ENCODE measurements at places on chromosomes 12 and 14.

GRCh38 chr14:104462651-104463630 is 116.6 kb upstream of the C14orf180 start:
- no peak for DNase-seq

DNA sequence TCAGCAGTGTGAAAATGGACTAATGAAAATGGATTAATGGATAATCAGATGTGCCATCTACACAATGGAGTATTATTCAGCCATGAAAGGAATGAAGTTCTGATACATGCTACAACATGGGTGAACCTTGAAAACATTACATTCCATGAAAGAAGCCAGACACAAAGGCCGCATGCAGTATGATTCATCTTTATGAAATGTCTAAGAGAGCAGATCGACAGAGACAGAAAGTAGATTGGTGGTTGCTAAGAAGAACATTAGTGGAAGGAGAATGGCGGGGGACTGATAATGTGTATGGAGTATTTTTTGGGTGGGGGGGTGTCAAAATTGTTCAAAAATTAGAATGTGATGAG is 47.3 kb downstream of the PRKAB1 start:
- DNase-seq, result no peak

- DNase-seq, result no peak
Observed at GRCh38 chr14:92108345-92109254, 2.2 kb upstream of the ATXN3 start.

DNA sequence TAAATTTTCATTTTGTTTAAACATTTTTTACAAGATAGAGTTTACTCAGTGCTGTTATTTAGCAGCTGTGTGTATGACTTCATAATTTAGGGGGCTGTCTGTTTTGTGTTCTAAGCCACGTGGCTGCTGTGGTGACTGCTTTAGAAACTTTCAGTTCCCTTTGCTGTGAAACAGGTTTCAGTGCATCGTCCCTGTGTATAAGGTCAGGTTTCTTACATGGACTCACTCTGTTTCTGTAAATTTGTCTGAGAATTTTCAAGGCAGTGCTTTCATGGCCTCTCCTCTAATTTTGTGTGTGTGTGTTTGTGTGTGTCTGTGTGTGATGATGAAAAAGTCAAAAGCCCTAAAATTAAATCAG is 32.4 kb downstream of the BICD1 start:
- DNase-seq, result no peak

GRCh38 chr14:99380991-99381687 is 99.5 kb downstream of the SETD3 start:
- DNase-seq, result no peak

GRCh38 chr12:59861635-59862034 is 265.8 kb downstream of the SLC16A7 start:
- no peak for DNase-seq

- DNase-seq, result no peak
Observed at GRCh38 chr12:76618031-76618430, 58.5 kb upstream of the OSBPL8 start.

DNA sequence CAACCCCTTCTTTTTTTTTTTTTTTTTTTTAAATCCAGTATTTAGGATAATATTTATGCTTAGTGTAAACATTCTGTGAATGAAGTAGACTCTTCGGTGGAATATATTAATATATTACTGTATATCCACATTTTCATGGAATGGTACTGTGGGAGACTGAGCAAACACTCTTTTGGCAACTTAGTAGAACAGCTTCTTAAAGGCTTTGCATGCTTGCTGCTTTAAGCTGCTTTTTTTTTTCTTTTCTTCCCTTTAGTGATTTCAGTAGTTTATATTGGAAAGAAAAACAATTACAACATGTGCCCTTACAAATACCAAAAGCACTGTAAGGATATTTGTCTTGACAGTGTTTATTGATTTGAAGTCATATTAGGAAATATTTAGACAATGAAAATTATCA is 78.9 kb downstream of the AEBP2 start:
- no peak for DNase-seq

DNA sequence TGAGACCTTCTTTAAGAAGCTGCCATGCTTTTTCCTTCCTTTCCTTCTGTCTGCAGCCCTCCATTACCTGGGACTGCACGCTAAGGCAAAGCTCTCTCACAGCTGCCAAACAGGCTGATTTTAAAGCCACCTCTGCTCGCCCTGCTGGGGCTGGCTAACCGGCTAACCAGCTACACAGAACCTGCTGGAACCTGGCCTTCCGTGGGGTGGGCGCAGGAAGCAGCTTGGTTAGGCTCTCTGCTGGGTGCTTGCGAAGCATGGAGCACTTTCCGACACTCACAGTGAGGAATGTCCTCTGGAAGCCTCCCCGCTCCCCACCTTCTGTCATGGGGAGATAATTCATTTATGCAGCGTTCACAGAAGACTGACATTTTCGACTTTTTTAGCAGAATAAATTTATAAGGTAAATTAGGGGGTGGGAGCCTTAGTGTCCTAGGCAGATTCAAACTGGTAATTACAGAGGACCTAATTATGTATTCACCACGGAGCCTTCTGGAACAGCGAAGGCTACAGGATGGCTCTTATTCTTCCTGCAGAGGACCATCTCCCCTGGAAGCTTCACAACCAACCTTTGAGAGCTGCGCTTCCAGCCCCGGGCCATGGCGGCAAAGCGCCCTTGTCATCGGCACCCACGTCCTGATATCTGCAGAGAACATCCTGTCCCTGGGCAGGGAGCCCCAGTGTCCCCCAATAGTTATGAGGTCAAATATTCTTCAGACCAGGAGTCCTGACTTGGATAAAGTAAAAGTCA is 12.4 kb upstream of the BCL11B start:
- DNase-seq, result no peak

DNA sequence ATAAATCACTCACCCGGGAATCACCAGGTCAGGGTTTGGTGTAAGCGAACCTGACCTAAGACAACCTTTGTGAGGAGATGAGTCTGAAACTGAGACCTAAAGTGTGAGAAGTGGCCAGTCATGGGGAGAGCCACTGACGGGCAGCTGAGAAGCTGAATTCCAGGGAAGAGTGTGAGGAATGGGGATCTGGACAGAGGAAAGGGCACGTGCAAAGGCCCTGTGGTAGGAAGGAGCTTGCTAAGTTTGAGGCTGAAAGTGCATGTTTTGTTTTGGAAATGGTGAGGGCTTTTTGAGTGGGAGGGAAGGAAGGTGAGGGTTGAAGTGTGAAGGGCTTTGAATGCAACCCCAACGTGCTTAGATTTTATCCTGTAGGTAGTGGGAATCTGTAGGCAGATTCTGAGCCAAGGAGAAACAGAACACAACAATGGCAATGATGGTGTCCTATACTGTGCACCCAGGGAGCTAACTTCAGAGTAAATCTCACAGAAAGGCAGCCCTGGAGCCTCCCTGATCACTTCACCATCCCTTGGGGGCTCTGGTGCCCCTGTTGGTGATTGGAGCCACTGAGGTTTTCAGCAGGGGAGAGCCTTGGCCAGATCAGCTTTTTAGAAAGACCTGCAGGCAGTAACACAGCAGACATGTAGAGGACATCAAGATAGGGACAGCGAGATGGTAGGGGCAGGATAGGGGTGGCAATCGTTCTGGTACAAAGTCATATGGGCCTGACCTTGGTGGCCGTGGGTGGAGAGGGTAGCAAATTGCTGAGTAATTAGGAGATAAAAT is 37.5 kb upstream of the CHGA start:
- no peak for DNase-seq

DNA sequence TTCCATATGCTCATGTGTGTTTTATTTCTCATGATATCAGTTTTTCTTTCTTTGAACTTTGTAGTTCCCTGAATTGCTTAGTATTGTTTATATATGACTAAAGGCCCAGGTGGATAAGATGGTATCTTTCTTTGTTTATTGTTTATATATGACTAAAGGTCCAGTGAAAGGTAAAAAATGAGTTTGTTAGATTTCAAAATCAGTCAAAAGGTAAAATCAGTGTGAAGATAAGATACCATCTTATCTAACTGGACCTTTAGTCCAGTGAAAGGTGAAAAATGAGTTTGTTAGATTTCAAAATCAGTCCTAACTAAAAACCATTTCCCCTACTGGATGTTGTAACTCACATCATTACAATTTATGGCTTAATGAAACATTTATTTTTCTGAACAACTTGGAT is 890.2 kb downstream of the DIO2 start:
- no peak for DNase-seq

- DNase-seq, result no peak
Observed at GRCh38 chr12:111664499-111664898, 21.3 kb downstream of the BRAP start.

DNA sequence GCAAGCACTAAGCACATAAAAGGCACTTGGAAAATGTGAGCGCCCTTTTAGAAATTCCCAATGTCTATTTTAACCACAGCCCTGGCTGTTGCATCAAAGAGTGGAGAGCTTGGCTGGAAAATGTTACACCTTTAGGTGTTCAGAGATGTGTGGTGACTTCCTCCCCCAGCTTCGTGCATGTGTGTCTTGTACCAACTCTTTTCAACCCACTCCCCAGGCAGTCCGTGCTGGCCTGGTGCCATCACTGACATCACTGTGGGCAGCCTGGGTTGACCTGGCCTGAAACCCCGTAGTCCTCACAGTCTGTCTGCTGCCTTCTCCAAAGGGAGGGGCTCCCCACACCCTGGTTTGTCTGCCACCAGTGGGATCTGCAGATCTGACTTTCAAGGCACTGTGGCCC is 101.8 kb downstream of the SCARB1 start:
- DNase-seq, result no peak

- no peak for DNase-seq
Observed at GRCh38 chr14:103143506-103143905, 20.2 kb downstream of the TNFAIP2 start.

DNA sequence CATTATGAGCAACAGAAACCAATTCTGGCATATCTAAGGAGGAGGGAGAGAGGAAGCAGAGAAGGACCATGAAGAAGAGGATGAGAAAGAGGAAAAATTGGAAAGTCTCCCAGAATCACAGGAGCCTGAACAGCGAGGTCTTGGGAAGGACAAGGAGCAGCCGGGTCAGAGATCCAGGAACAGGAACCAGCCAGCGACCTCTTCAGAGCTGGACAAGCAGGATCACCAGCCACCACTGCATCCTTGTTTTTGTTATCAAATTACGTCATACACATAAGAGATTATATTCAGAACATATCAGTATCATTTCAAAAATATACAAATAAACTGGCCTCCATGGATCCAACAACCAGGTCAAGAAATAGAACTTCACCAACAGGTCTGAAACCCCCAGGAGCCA is 22.1 kb upstream of the BDKRB2 start:
- no peak for DNase-seq

DNA sequence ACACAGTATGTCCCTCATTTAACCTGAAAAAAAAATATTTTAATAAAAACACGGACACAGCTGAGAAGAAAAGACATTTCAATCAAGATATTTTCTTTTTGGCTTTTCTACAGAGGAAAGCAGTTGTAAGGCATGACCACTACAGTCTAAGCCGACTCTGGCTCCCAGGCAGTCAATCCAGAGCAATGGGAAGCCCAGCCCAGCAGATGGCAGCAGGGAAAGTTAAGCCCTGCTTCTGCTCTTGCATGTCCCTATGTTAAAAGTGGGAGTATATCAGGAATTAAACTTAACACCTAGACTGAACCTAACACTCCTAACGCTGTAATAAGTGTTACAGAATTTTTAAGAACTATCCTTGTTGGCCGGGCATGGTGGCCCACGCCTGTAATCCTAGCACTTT is 19.5 kb upstream of the HAL start:
- no peak for DNase-seq

GRCh38 chr12:124868252-124869058 is 4.8 kb upstream of the SCARB1 start:
- DNase-seq, result no peak

DNA sequence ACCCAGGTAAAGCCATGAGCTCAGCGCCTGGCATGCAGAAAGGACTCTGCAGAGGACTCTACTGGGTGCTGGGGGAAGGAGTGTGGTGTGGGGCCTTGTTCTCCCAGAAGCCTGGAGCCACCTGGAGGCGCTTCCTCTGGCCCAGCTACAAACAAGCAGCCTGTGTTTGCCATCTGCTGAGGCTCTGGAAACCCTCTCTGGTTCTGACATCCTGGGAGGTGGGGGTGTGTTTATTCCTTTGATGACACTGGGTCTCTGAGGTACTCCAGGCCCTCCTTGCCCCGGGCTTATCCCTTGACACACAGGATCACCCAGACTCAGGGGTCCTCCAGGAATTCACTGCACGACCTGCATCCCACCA is 44.9 kb downstream of the RNF34 start:
- no peak for DNase-seq

DNA sequence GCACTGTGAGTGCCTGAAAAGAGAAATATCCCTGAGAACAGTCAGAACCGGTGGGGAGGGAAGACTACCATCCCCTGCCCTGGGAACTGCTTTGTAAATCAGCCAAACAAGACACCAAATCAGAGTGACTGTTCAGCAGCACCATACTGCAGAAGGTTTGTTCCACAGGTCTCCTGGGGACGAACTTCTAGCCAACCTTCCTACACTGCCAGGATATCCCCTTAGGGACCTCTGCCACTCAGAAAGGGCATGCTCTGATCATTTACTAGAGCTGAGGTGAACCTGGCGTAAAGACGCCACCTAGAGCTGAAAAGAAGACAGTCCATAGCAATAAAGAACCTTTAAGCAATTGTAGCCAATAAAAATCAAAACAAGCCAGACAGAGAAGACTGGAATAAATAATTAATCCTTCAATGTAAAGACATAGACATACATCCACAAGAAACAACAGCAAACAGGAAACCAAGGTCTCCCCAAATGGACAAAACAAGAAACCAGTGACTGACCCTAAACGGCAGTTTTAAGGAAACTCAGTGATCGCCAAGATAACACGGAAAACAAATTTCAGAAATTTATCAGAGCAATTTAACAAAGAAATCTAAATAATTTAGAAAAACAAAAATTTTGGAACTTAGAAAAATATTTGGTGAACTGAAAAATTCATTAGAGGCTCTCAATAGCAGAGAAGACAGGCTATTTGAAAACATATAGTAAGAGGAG is 228.1 kb upstream of the AMIGO2 start:
- peak; percentile 17 for DNase-seq

DNA sequence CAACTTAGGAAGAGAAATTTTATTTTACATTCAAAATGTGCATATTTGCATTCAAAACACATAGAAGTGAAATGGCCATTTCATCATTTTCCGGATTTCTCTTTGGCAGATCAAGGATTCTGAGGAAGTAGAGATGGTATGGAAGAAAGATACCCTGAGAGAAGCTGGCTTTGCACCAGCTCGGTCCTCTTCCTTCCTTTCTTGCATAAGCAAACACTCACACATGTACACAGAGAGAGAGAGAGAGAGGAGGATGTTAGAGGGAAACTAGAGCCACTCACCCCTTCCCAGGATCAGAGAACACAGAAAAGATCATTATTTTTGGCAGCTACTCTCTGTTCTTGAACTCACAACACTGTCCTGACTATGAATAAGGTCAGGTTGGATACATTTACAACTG is 15.6 kb upstream of the PLEKHD1 start:
- DNase-seq, result no peak

GRCh38 chr14:71703477-71703876 is 228.8 kb upstream of the RGS6 start:
- DNase-seq, result no peak

DNA sequence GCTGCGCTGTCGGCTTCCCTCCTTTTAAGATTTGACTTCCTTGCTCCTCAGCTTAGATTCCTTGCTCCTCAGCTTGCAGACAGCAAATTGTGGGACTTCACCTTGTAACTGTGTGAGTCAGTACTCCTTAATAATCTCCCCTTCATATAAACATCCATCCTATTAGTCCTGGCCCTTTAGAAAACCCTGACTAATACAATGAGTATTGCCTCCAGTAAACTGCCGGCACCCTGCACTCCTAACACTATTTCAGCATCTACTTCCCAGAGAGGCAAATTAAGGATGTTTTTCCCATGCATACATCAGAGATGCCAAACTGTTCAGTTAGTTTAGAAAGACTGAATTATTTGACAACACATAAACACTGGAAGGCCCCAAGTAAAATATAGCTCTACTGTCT is 611.3 kb upstream of the TMEM132C start:
- no peak for DNase-seq

- no peak for DNase-seq
Observed at GRCh38 chr14:50069325-50069724, 47.0 kb downstream of the VCPKMT start.
